Activated naive CD4-positive, alpha-beta T cell treated with anti-CD3 and anti-CD28 coated beads, Interleukin-2, amount 50 U/mL, for 16 hours (primary cell): ENCODE measurements at places on chromosomes 13 and 19.

- no peak for DNase-seq
Measured at GRCh38 chr19:31406106-31406505, 56.9 kb upstream of the TSHZ3 start.

GRCh38 chr19:33052352-33052972 is 12.2 kb downstream of the RHPN2 start:
- no peak for DNase-seq

DNA sequence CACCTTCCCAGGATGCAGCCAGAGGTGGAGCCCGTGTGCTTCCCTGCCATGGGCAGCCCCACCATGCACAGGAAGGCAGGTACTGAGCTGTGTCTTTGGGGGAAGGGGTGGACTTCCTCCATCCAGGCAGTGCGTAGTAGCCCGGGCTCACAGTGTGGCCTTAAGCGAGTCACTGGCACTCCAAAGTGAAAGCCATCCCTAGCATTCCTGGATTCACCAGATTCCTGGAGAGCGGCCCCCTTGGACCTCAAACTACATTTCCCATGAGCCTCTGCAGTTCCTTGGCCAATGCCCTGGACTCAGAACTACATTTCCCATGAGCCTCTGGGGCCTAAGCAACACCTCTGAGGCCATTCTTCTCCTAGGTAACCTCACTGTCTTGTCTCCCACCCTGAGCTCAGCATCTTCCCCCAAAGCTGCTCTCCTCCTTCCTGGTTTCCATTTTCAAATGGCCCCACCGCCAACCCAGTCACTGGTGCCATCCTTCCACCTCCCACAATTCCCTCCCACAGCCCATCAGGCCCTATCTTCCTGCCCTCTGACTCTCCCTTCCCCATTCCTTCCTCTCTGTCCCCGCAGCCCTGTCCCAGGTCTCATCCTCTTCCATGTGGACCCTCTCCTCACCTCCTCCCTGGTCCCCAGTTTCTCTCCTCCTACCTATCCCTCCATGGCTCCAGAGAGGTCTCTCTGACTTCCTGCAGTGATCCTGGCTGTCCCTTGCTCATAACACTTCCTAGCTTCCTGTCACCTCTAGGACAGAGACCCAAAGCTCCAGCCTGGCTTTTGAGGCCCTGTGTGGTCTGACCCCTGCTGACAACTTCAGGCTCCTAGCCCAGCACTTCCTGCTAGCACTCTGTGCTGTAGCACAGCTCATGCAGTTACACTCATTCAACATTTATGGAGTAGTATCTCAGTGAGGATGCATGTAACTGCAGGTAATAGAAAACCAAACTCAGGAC is at the start of gene C19orf81:
Gene C19orf81, plus strand, starts transcription at position 13 of the 959 bp plus-strand sequence. Its CDS starts 0 bp downstream, at position 13.
- no peak for DNase-seq

GRCh38 chr13:28401303-28402056 is 93.4 kb downstream of the FLT1 start:
- no peak for DNase-seq

DNA sequence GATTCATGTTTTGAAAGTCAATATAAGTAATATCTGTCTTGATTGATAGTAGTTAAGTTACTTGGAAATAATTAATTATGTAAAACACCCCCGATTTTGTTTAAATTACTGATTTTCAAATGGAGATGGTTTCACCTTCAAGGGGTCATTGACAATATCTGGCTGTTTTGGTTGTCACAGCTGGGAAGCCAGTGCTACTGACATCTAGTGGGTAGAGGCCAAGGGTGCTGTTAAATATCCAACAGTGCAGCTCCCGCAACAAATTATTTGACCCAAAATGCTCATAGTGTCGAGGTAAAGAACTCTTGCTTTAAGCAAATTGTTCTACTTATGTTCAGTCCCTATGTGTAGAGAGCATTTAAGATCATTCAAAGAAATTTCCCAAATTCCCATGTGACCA is 50.6 kb upstream of the PCDH20 start:
- DNase-seq: no peak
